Posterior vena cava (tissue), 2 donors: ENCODE measurements at places on chromosomes 7 and 10. TPM values are rescaled to one million over a fixed set of nuclear protein-coding genes. Genes with fewer than 3 reads are reported as not detected.

The NET1 gene
- 113 TPM for total RNA-seq

The ASIC3 gene
- 1.4 TPM for total RNA-seq

The LUC7L2 gene
- 77.5 TPM for total RNA-seq

The CTAGE15 gene
- total RNA-seq, result not detected

The CLDN3 gene
- total RNA-seq, result not detected

The CYP2C19 gene
- total RNA-seq, result not detected

The RELN gene
- 6.2 TPM for total RNA-seq

The NEBL gene
- 3.5 TPM for total RNA-seq

The KAZALD1 gene
- total RNA-seq, result 6.5 TPM

The TMEM140 gene
- total RNA-seq, result 8.8 TPM

The CYP3A4 gene
- total RNA-seq, result not detected

The ABCB4 gene
- 3.7 TPM for total RNA-seq

The NACAD gene
- 10.4 TPM for total RNA-seq

The TMEM176A gene
- 47.2 TPM for total RNA-seq

The ACSL5 gene
- total RNA-seq, result 14.7 TPM

The CHAT gene
- not detected for total RNA-seq

The TMEM213 gene
- total RNA-seq, result not detected

The TUBAL3 gene
- total RNA-seq, result not detected

The GATAD1 gene
- 29.6 TPM for total RNA-seq

The LEP gene
- total RNA-seq, result 5.2 TPM

The LFNG gene
- 16.5 TPM for total RNA-seq

The ANKRD30A gene
- total RNA-seq, result not detected

The FGFR2 gene
- 16.4 TPM for total RNA-seq

The SORCS3 gene
- total RNA-seq, result not detected

The MKX gene
- 31.1 TPM for total RNA-seq

The TMEM229A gene
- not detected for total RNA-seq

The BAMBI gene
- 12.9 TPM for total RNA-seq

The DMBT1 gene
- total RNA-seq, result not detected

The PON3 gene
- total RNA-seq, result 0.90 TPM

The DNAJB12 gene
- total RNA-seq, result 25.3 TPM

The PHYHIPL gene
- total RNA-seq, result 0.10 TPM

The ACSM6 gene
- total RNA-seq, result not detected

The SYNPO2L gene
- 3.1 TPM for total RNA-seq

The TEX47 gene
- not detected for total RNA-seq

The EPHB4 gene
- 46.6 TPM for total RNA-seq

The ATG9B gene
- not detected for total RNA-seq

The SH2D4B gene
- not detected for total RNA-seq

The TSPAN14 gene
- total RNA-seq, result 57.4 TPM
